ENCODE measurements at places on chromosomes 5 and 9. TPM values are rescaled to one million over a fixed set of nuclear protein-coding genes. Genes with fewer than 3 reads are reported as not detected.
A peak's percentile ranks its signal among the peaks of the same experiment; 100 is the strongest.

DNA sequence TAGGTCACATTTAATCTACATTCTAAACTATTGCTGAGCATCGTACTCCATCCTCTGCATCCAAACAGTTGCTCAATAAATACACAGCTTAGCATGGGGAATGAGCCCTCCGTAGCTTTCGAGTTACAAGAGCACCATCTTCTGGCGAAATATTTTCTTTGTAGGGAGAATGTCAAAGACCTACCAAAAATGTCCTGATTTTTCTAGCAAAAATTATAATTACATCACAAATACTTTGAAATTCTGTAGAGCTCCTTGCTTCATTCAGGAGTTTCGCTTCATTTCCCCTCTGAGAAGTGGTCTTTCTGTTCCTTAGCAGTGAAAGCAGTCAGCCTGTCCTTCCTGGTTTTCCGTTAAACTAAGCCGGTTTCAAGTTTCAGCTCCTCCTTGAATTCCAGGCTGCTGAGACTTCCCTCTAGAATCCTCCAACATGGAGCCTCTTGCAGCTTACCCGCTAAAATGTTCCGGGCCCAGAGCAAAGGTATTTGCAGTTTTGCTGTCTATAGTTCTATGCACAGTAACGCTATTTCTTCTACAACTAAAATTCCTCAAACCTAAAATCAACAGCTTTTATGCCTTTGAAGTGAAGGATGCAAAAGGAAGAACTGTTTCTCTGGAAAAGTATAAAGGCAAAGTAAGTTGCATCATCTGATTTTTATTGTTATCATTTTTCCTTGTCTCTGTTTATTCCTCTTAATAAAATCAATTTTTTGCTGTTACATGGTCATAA is at the start of gene GPX8:
TSS of gene GPX8 (plus strand) at position 409 of the 730 bp plus-strand sequence. CDS start at position 431, 22 bp downstream.
- no peak for DNase-seq

The HTR1A gene
- not detected for total RNA-seq

DNA sequence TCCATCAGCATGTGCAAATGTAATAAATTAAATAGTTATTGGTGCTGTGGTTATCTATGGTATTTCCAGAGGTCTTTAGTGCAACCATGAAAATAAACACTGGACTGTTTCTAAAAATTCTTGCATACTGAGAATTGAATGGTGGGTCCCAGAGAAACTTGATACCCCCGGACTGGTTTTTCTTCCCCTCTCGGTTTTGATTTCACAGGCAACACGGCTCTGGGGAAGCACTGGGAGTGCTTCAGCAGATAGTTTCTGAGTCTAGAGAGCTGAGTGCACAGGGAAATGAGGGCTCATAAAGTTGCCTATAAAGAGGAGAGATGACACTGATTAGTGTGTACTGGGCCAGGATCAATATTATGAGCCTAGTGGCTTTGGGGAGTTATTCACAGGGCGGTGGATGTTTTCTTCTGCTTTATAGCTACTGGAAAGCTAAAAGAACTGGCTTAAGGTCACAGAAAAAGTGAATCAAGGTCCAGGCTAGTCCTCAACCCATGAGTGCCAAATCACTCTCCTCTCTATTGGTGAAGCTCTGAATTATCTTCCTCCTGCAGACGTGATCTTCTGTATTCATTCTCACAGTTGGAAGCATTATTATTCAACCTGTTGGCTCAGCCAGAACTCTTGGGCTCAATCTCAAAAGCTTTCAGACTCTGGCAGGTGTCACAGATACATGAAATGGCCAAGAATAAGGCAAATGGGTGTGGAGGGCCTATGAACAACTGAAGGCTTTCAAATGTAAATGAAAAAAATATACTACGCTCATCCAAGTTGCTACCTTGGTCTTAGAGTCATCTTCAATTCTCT is 170.2 kb upstream of the HMHB1 start:
- no peak for DNase-seq

The SEMA6A gene
- 106 TPM for total RNA-seq

The F12 gene
- total RNA-seq: 3.0 TPM

DNA sequence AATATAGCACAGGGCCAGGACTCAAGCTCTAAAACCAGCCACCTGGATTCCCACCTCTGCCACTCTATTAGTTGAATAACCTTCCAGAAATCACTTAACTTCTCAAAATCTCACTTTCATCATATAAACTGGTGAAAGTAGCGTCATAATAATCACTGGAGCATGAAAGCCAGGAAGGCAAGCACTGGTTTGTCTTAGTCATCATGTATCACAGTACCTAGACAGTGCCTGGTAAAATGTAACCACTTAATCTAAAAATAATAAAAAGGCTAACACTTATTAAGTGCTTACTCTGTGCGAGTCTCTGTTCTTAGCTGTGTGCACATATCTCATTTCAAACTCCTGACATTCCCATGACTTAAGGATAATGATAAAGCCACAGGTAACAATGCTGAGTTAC is 109.4 kb downstream of the ASTN2 start:
- no peak for DNase-seq

- peak; percentile 82 for DNase-seq
Observed at GRCh38 chr9:131277910-131278701, 1.8 kb upstream of the FAM78A start.

DNA sequence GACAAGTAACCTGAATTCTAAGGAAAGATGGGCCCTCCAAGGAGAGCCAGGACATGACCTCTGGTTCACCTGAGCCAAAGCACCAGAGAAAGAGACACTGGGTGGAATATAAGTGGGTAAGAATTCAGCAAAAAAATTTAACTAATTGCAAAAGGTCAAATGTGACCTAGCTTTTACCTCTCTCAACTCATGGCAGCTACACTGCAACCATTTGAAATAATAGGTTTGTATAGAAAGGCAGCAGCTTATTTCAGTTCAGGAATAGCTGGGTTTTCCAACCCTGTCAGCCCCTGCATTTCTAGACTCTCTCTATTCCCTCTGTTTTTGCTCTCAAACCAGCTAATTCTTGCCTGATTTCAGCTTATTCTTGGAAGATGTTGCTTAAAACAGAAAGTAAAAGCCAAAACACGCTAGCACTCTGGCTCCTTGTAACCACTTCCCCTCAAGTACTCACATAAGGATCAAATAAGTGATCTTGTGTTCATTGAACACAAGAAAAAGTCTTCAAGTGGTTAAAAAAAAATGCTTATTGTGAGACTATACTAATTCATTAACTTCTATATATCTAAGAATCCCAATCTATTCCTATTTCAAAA is 101.1 kb upstream of the NR4A3 start:
- DNase-seq: no peak

- DNase-seq: no peak
Observed at GRCh38 chr5:136086783-136087566, 45.7 kb upstream of the SMAD5 start.

DNA sequence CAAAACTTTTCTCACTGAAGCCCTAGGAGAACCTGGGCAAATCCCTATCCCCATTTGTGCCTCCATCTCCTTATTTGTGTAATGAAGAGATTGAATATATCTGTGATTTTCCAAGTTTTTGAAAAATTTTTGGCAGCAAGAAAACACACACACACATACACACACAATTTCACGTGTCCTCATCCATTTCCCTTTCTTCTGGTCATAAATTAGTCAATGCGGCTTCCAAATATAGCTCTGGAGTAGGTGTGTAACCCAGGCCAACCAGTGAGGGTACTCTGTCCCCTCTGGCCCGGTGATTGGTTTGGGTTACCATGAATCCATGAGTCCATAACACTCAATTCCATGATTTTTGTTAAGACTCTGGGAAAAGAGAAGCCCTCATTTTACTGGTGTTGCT is 12.7 kb downstream of the CSF1R start:
- no peak for DNase-seq

The SPATA31E1 gene
- 0.06 TPM for total RNA-seq

The SLC1A3 gene
- 7.9 TPM for total RNA-seq

The MYMK gene
- not detected for total RNA-seq

- DNase-seq: no peak
Observed at GRCh38 chr9:85516976-85517637, 224.6 kb downstream of the AGTPBP1 start.

DNA sequence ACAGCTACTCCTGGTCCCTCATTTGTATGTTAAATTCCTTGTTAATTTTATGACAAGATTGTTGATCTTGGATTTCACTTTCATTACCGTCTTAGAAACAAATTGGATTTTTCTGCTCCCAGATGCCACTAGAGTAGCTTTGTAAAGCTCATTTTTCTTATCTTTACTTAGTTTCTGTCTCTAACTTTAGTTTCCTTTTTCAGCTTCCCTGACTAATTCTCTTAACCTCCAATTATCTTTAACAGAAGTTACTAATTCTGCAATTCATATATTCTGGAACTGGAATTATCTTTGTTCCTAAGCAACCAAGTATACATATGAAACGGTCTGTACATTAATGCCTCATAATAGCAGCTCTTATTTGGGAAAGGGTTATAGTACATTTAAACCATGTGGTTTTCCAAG is 16.7 kb downstream of the ITGA1 start:
- DNase-seq: no peak

The FAM151B gene
- 3.2 TPM for total RNA-seq

The PCDH12 gene
- total RNA-seq: 1.2 TPM

The CAMK2A gene
- total RNA-seq: 0.46 TPM

- DNase-seq: no peak
Observed at GRCh38 chr5:10064546-10065195, 185.0 kb downstream of the ATPSCKMT start.

The RMRP gene
- total RNA-seq: 9,213 TPM

The PCDHA7 gene
- 0.41 TPM for total RNA-seq

All from mucosa of descending colon (tissue), 3 donors.